Endothelial cell (in vitro differentiated cells): ENCODE measurements at places on chromosomes 6 and 20. TPM values are rescaled to one million over a fixed set of nuclear protein-coding genes. Genes with fewer than 3 reads are reported as not detected.

GRCh38 chr6:20693466-20694063, 159.3 kb downstream of the CDKAL1 start:
- DNase-seq: no peak

DNA sequence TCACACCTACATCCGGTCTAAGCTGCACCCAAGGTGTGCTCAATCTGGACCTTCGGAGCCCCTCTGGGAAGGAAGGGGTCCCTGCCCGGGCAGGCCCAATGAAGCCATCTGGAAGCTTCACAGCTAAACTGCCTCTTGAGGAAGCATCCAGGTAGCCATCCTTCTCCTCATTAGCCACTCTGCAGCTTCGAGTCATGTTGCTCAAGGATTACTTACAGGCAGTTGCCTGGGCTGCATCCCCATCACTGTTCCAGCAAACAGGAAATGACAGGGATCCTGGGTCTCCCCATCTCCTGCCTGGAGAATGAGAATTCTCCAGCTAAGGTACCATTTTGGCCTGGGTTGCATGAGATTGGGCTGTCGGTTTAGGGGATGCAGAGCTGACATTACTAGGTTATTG, 91.7 kb downstream of the ERMARD start:
- DNase-seq: no peak

GRCh38 chr6:140956571-140957369, 1176.0 kb upstream of the GJE1 start:
- DNase-seq: no peak

DNA sequence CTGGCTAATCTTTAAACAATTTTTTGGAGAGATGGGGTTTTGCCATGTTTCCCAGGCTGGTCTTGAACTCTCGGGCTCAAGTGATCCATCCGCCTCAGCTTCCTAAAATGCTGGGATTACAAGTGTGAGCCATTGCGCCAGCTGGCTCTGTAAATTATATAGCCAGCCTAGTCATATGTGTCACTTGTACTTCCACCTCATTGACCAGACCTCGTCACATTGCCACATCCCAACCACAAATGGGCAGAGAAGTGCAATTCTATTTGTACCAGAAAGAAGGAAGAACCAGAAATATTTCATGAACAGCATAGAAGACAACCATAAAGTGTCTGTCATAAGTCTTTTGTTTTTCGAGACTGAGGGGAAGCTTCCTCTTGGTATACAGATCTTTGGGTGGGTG, 304.9 kb upstream of the RNF24 start:
- no peak for DNase-seq

DNA sequence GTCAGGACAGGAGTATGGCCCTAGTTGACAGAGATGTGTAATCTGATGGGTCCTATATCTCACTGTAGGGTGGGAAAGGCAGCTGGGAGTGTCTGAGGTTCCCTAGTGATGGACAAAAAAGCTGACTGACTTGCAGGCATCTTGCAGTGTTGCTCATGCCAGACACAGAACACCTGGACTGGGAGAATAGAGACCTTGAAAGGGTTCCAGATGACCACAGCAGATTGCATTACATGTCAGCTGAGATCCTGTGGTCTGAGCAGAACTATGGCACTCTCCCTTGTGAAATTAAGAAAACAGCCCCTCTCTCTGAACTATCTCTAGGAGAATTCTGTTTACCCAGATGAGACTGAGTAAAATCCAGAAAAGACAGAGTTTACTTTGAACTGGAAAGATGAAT, 212.6 kb upstream of the MAN1A1 start:
- DNase-seq: no peak

GRCh38 chr6:28269492-28269891, 2.5 kb downstream of the ZSCAN26 start:
- no peak for DNase-seq

- no peak for DNase-seq
Observed at GRCh38 chr20:36279362-36279761, 26.8 kb upstream of the DLGAP4 start.

GRCh38 chr6:132130626-132131298, 179.6 kb upstream of the CCN2 start:
- no peak for DNase-seq

GRCh38 chr6:15672291-15672690, 9.5 kb upstream of the DTNBP1 start:
- no peak for DNase-seq

DNA sequence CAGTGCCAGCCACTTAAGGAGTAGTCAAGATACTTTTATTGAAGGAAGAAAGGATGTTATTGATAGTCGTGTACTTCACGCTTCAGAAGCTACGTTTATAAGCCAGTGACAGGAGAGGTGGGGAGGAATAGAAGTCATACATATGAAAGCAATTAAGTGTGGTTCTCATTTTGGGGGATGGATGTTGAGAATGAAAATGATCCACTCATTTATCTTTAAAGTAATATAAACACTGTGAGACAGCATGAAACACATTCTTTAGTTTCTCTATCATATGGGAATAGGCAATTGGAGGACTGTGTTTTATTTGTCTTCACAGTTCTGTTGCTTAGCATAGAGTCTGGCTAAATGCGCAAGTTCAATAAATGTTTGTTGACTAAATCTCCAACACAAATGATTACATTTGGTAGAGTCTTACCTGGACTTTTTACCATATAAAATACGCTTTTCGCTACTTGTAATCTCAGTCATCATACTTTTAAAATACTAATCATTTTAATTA, 35.2 kb downstream of the AK9 start:
- DNase-seq: no peak

GRCh38 chr6:14521141-14521540, 403.6 kb downstream of the CD83 start:
- DNase-seq: no peak

GRCh38 chr6:75489025-75489424, 4.6 kb downstream of the FILIP1 start:
- no peak for DNase-seq

DNA sequence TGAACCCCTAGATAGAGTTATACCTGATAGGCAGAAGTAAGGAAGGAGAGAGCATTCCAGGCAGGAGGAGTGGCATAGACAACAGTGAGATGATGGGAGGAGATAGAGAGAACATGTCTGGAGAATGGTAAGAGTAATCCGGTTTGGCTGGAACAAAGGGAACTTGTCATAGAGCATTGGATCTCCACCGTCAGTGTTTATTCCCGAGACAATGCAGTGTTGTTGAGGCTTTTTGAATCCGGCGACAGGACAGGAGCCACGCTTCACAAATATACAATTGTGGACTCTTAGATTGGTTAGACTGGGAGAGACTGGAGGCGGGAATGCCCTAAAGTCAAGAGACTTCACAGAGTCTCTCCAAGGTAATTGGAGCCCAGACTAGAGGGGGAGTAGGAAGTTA, 119.8 kb downstream of the ANKS1A start:
- DNase-seq: no peak

GRCh38 chr6:82840571-82840970, 225.1 kb downstream of the UBE3D start:
- DNase-seq: no peak

DNA sequence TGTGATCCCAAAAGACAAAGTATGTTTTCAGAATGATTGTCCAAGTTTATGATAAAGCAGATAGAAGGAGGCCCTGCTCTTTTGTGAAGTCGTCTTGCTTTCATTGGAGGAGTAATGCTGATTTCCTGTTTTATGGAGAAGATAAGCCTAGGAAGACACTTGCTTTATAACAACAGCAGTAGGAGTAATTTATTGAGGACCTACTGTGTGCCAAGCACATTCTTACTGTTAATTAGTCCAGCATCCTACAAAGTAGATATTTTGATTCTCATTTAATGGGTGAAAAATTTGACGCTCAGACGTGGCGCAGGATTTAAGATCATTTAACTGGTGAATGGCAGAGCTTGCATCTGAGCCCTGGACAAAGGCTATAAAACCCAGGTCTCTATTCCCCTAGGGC, 87.6 kb downstream of the ZDHHC14 start:
- DNase-seq: no peak

- DNase-seq: no peak
Observed at GRCh38 chr6:165184192-165184979, 125.0 kb downstream of the C6orf118 start.

- DNase-seq: no peak
Observed at GRCh38 chr6:22747571-22747970, 178.2 kb downstream of the HDGFL1 start.

DNA sequence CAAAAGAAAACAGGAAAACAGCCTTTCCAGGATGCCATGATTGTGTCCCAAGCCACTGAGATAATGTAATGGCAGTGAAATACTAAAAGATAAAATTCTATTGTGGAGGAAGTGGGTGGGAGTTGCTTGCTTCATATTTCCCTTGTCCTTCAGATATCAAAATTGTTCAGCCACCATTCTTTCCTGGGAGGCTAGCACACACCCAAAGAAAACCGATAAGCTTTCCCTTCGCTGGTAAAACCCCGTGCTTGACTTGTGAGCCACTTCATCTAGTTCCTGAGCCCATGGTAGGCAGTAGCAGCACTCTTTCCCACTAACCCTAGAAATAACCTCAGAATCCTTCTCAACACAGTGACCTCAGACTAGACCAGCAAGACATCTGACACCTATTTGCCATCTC, 357.4 kb upstream of the PLCB4 start:
- no peak for DNase-seq

DNA sequence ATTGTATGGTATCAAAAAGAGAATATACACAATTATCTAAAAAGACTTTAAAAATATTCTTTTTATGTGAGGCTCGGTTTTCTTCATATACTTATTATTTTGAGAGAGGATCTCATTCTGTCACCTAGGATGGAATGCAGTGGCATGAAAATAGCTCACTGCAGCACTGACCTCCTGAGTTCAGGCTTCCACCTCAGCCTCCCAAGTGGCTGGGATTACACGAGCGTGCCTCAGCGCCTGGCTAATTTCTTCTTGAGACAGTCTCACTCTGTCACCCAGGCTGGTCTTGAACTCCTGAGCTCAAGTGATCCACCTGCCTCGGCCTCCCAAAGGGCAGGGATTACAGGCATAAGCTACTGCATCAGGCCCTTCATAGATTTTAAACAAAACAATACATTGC, 10.7 kb downstream of the DEK start:
- DNase-seq: no peak

DNA sequence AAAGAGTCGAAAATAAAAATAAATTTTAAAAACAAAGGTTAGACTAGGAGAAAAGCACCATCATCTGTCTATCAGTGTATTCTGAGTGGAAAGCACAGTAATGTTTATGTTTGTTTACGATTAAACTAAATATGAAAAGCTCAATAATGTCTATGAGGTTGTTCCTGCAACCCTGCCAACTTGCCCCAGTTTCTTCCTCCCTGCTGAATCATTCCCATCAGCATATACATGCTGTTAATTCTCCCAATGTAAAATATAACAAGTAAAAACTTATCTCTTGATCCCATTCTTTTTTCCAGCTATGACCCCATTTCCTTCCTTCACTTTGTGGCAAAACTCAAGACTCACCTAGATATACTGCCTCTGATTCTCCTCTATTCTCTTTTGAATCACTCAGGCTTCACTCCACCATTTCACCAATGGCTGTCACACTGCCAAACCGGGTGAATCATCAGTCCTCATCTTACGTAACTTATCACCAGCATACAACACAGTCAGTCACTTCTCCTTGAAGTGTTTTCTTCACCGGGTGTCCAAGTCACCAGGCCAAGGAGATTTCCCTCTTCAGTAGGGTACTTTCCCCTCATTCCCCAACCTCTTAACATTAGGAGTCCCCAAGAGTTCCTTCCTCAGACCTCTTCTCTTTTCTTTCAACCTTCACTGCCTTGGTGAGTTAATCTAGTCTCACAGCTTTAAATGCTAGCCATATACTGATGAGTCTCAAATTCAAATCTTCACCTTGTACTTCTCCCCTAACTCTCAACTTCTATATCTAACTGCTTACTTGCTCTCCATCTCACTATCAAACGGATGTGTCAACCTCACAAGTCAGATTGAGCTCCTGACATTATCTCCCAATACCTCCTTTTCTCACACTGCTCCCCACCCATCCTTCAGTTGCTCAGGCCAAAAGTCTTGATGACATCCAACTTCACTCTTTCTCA, 6.2 kb downstream of the TMEM242 start:
- DNase-seq: no peak

GRCh38 chr6:93177918-93178317, 241.4 kb downstream of the EPHA7 start:
- no peak for DNase-seq

- DNase-seq: no peak
Observed at GRCh38 chr6:3616565-3617176, 134.8 kb downstream of the PXDC1 start.

GRCh38 chr20:57403216-57403615, 12.0 kb downstream of the RBM38 start:
- no peak for DNase-seq

DNA sequence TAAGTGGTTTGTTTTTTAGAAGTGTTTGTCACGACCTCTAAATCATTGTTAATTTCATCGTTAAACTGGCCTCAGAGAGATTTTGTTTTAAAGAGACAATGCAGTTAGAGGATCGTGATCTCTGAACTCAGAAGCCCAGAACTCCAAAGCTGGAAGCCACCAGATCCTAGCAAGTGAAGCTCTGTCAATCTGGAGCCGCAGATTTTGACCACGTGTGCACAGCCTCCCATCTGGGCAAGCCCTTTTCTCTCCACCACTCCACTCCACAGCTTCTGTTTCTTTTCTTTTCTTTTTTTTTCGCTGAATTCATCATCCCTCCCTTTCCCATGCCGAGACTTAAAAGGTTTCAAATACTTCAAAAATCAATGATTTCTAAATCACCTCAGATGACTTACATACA, 142.2 kb upstream of the ESR1 start:
- DNase-seq: no peak

- DNase-seq: no peak
Observed at GRCh38 chr6:14616656-14617055, 499.1 kb downstream of the CD83 start.

DNA sequence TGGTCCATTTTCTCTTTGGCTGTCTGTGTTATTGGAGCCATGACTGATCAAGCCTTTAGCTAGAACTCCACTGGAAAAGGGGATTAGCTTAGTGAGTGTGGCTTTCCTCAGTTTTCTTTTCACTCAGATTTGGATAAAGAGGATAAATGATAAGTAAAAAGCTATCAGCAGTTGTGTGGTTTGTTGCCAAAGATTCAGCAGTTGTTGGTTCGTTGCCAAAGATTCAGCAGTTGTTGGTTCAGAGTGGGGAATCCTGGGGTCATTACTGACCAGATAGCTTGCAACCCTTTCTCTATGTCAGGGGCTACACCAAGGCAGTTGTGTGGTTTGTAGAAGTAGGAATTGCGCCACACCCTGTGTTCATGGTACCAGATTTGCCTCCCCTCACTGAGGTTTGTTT, 107.7 kb upstream of the SCP2D1 start:
- no peak for DNase-seq

Gene NKX2-4
- not detected for total RNA-seq

Gene ID4
- 5.6 TPM for total RNA-seq

Gene SLC2A10
- total RNA-seq: 19.4 TPM

Gene PGC
- not detected for total RNA-seq

Gene TP53TG5
- not detected for total RNA-seq

Gene HSPA12B
- 12.7 TPM for total RNA-seq

Gene MROH8
- 4.3 TPM for total RNA-seq

Gene TMEM74B
- 35.4 TPM for total RNA-seq

Gene AHCY
- total RNA-seq: 165 TPM

Gene PARD6B
- 7.1 TPM for total RNA-seq

Gene SIRPG
- total RNA-seq: not detected

Gene ULBP2
- 9.9 TPM for total RNA-seq

Gene OR12D3
- not detected for total RNA-seq
